ENCODE measurements at places on chromosomes 13 and 19.

DNA sequence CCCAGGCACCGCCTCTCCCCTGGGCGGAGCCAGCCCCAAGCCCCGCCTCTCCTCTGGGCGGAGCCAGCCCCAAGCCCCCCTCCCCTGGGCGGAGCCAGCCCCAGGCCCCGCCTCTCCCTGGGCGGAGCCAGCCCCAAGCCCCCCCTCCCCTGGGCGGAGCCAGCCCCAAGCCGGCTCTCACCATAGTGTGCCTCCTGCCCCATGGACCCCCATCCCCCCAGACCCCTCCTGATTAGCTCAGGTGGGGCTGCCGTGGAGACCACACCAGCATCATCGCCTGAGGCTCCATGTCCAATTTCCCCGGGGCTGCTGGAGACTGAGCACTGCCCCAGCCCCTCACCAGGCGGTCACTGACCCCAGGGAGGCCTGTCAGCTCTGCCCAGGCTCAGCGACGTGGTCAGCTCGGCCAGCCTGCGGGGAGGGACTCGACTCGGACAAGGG is 4.2 kb upstream of the MADCAM1 start:
- DNase-seq, result peak; percentile 52

GRCh38 chr19:38361633-38362075 is 12.7 kb upstream of the PSMD8 start:
- DNase-seq, result peak; percentile 46

- DNase-seq, result peak; percentile 53
Measured at GRCh38 chr19:43901395-43902390, 33.4 kb downstream of the ZNF45 start.

DNA sequence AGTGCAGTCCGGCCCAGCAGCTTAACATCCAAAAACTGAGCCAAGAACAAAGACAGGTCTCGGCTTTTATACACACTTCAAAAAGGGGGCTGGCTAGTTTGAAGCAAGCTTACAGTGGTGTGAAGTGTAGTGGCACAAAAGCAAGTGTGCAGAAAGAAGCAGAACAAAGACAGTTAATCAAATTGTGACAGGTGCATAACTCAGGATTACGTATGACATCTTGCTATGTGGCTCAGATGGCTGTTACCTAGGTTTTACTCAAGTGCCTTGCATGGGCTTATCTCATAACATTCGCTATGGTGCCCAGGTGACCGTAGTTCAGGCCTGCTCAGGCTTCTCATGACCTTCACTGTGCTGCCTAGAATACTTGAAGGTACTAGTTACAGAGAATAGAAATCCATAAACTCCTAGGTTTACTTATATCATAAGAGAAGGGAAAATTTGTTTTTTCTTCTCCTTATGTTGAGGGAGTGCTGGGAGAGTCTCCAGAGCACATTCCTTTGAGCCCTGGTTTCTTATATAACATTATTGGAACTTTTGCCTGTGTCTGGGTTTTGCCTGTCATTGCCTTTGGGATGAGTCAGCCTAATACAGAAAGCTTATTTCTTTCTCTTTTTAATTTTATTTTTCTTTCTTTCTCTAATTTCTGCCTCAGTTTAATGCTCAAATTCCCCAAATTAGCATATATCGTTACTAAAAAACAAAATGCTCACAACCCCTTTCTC is 1629.1 kb upstream of the PCDH20 start:
- no peak for DNase-seq

DNA sequence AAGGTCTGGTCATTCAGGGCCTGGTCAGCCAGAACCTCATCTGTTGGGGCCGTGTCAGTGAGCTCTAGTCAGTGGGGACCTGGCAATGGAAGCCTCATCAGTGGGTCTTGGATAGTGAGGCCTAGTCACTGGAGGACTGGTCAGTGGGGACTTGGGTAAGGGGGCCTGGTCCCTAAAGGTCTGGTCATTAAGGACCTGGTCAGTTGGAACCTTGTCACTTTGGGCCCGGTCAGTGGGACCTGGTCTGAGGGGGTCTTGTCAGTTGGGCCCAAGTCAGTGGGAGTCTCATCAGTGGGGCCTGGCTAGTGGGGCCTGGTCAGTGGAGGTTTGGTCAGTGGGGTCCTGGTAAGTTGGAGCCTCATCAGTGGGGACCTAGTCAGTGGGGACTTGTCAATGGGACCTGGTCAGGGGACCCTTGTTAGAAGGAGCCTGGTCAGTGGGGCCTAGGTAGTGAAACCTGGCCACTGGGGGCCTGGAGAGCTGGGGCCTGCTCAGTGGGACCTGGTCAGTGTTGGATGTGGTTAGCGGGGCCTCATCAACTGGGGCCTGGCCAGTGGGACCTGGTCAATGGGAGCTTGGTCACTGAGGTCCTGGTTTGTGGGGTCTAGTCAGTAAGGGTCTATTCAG is 43.7 kb upstream of the TPM4 start:
- no peak for DNase-seq

GRCh38 chr13:74771964-74772363 is 637.8 kb upstream of the KLF12 start:
- no peak for DNase-seq

DNA sequence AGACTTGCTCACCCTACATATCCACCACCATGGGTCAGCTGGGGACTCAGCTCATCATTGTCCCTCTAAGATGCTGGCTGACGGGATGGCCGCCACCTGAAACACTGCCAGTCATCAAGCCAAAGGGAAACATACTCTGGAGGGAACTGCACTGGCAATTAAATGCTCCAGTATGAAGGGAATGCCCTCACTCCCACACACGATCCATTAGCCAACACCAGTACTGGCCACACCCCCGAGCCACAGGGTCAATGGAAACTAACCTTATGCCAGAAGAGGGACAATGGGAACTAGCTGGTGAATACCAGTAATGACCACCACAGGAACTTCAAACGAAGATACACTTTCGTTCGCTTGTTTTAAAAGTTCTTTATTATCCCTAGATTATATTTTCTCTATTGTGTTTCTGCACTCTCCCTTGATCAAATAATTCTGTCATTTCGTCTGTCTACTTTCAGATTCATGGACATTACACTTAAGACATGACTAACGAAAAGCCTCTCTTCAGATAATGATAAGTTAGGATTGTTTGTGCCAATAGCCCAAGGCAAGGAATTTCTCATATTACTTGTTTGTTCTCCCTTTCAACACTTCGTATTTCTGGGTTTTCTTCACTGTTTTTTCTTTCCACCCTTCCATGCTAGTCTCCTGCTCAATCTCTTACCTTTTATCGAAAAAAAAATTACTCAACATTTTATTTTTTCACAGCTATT is 1.7 kb upstream of the ZNF507 start:
- no peak for DNase-seq

DNA sequence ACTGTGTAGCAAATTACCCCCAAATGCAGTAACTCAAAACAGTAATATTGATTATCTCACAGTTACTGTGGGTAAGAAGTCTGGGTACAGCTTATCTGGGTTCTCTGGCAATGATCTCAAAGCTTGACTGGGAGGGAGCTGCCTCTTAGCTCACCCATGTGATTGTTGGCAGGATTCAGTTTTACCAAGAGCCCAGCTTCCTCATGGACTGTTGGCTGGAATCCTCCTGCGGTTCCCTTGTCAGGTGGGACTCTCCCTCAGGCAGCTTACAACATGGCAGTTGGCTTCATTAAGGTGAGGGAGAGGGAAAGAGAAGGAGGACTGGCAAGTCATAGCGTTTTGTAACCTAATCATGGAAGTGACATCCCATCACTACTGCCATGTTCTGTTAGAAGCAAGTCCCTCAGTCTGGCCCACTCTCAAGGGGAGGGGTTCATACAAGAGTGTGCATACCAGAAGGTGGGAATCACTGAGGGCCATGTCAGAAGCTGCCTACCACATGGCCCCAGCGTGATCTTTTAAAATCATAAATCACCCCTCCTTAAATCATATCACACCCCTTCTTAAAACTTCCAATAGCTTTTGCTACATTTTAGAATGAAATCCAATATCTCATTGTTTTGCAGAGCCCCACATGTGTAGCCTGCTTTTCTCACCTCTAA is 108.1 kb downstream of the OLFM4 start:
- no peak for DNase-seq
